Endothelial cell of umbilical vein (primary cell): ENCODE measurements at places on chromosomes 6 and 20. TPM values are rescaled to one million over a fixed set of nuclear protein-coding genes. Genes with fewer than 3 reads are reported as not detected.
A peak's percentile ranks its signal among the peaks of the same experiment; 100 is the strongest.

- DNase-seq, result no peak
Measured at GRCh38 chr6:105346052-105346451, 56.8 kb downstream of the PREP start.

- peak; percentile 37 for DNase-seq
Measured at GRCh38 chr20:52294106-52294628, 102.6 kb upstream of the ZFP64 start.

DNA sequence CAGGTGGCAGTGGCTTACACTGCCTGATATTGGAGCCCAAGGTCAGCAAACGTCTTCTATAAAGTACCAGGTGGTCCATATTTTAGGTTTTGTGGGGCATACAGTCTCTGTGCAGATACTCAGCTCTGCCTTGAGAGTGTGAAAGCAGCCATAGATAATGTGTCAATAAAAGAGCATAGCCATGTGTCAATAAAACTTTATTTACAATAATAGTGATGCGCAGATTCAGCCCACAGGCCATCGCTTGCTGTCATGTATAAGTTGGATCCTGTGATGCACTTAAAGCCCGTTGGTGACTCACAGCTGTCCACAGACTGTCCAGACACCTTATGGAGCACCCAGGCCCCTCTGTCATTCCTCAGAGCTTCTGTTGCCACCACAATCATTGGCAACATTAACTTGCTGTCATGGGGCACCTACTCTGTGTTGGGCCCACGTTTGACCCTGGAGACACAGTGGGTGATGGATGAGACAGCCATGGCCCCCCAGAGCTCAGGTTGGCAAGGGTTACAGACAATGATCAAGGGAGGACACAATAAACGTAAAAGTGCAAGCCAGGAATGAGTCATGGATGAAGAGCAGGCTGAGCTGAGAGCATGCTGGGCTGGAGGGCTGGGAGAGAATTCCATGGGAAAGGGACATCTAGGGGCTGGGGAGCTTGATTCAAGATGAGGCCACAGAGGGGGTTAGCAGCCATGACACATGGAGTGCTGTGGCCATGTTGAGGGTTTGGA is 173.6 kb downstream of the TAF4 start:
- no peak for DNase-seq

- no peak for DNase-seq
Measured at GRCh38 chr6:15871276-15871675, 208.4 kb upstream of the DTNBP1 start.

DNA sequence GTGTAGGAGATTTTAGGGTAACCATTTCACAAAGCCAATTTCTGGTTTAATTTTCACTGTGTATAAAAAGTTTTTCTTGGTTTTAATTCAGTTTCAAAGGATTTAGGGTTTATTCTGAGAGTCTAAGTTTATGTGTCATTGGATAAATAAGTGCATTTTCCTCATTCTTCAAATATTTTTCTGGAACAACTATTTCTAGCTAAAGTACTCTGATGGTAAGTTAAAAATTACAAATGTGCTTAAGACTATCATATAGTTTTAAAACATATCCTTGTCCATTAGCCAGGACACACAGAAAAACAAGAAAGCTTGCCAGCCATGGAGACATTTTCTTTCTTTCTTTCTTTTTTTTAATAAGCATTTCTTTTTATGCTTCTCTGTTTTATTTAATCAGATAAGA is 333.0 kb downstream of the RFPL4B start:
- no peak for DNase-seq

- DNase-seq, result no peak
Measured at GRCh38 chr6:47405273-47405672, 72.3 kb upstream of the CD2AP start.

DNA sequence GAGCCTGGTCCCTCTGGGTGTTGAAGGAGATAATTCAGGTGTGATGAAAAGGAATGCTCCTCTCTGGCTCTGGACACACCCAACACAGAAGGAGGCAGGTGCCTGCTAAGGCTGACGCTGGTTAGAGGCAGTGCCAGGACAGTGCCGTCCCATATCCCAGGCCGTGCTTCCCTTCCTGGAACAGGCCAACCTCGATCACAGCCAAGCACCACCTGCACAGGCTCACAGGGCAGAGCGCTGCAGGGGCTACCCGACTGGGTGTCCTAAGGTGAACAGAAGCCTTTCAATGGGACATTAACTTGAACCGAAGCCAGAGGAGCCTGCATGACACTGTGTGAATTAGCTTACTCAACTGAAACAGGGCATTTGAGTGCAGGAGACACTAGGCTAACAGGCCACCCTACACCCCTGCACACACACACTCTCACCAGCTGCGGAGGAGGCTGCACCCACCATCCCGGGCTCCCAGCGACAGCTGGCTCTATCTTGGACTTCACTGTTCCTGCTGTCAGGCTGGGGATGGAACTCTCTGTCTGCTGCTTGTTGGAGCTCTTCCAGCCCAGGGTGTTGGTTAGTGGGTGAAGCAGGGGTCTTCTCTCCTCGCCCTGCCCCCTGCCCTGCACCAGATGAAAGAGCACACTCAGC is 347.2 kb downstream of the TAF4 start:
- no peak for DNase-seq

DNA sequence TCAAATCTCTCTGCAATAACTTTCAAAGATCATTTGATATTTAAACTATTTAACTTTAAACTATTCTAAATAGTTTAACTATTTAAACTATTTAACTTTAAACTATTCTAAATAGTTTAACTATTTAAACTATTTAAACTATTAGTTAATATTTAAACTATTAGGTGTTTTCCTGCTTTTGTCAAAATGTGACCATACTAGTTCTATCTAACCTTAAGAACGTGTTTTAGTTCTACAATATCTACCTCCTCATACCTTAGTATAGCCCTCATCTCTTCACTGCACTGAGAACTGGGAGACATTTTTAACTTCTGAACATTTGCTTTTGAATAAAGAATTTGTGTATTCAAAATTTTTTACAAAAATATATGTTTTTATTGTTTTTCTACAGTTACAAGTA is 429.1 kb downstream of the ADGRB3 start:
- no peak for DNase-seq

DNA sequence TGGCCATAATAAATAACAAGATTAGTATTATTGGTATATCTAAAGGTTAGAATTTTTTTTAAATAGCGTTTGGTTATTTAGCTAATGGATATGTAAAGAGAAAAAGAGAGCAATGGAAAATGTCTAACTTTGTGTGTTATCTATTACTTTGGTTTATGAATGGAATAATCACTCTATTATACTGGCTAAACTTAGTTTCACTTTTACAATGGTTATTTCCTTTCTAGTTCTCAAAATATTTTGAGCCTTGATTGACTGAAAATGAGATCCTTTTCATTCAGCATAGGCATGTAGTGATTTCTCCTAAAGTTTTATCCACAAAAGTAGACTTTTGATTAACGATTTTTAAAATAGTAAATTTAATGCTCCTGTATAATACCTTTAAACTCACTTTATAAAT is 51.6 kb upstream of the MLIP start:
- peak; percentile 49 for DNase-seq

DNA sequence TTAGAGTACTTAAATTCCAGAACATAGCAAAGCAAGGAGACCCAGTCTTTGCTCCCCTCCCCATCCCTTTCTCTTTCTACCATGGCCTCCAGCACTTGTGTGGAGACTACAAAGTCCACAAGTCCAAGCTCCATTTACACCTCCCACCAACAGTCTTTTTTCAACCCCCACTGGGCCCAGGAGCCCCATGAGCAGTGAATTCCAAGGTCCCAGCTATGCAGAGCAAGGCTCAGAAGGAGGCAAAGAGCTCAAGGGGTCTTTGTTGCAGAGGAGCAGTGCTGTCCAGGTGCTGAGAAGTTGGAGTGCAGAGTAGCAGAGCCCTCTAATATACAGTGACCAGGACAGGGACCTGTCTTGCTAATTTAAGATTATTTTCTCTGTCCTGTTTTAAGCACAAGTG is 9.0 kb downstream of the PAK5 start:
- no peak for DNase-seq

- no peak for DNase-seq
Measured at GRCh38 chr6:152004036-152004566, 196.6 kb downstream of the ESR1 start.

PCSK2 gene
- not detected in 2 replicates for total RNA-seq

AGER gene
- 12.0 and 18.5 TPM in 2 replicates for total RNA-seq

UCKL1 gene
- 51.1 TPM in 2 replicates for total RNA-seq

C20orf202 gene
- not detected in 2 replicates for total RNA-seq

GSTA2 gene
- not detected in 2 replicates for total RNA-seq

C6orf163 gene
- total RNA-seq, result 2.2 and 2.5 TPM in 2 replicates
